ENCODE measurements at places on chromosomes 1 and 21.
A peak's percentile ranks its signal among the peaks of the same experiment; 100 is the strongest.

- no peak for DNase-seq
Measured at GRCh38 chr1:30725450-30726095, 2.2 kb upstream of the MATN1 start.

- no peak for DNase-seq
Measured at GRCh38 chr21:40830836-40831235, 16.1 kb downstream of the DSCAM start.

GRCh38 chr21:26025536-26026512 is 144.7 kb downstream of the APP start:
- DNase-seq = no peak

- DNase-seq = no peak
Measured at GRCh38 chr1:37274486-37274885, 199.9 kb upstream of the ZC3H12A start.

- peak; percentile 15 for DNase-seq
Measured at GRCh38 chr1:152048416-152049009, 11.7 kb upstream of the S100A11 start.

DNA sequence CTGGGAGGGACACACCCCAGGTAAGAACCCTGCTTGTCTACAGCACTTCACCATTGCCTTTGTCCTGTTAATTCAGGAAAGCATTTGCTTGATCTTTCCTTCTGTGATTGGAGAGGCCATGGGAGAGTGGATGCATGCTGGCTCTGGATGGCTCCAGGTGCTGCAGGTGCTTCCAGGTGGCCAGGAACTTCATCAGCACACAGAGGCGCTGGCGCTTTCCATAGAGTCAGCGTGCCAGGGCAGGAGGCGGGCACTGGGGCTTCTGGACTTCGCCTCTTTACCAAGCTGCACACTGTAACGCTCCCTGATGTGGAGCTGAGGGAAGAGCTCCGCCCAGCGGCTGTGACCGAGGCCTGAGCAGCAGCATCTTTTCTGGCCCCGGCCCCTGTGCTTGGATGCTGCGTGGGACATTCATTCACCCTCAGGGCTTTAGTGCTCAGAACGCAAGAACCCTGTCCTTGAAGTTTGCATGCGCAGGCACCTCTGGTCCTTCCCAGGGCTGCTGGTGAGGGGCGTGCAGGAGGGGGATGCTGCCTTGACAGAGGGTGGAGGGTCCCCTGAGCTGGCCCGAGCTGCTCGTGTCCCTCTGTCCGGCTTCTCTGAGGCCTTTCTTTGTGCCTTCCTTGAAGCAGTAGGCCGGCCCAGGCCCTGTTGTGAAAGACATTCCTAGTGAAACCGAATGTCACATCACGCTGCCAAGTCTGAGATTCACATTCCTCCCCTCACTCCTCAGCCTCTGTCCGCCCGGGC is 1.6 kb upstream of the MX2 start:
- DNase-seq = peak; percentile 38

DNA sequence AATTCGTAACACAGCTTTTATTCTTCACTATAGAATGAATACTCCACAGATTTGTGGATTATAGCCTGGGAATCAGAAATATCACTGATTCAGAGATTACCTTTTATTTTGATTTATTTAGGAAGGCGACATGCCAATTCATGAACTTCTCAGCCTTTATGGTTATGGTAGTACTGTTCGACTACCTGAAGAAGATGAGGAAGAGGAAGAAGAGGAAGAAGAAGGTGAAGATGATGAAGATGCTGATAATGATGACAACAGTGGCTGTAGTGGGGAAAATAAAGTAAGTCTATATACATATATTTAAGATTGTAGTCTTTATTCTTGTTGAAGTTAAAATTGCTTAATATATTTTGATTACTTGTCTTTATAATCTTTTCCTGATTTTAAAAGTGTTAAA is 33.1 kb downstream of the MIER1 start:
- DNase-seq = no peak

GRCh38 chr1:229940684-229941083 is 126.4 kb upstream of the GALNT2 start:
- no peak for DNase-seq

DNA sequence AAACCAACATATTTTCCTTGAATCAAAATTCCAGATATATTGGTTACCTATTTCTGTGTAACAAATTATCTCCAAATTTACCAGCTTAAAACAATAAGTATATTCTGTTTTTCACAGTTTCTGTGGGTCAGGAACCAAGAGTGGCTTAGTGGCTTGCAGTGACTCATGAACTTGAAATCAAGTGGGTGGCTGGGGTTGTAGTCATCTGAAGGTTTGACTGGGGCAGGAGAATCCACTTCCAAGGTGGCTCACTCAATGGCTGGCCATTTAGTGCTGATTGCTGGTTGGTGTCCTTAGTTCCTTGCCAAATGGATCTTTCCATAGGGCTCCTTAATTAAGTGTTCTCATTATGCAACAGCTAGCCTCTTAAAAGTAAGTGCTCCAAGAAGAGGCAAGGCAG is 43.8 kb downstream of the ALG14 start:
- no peak for DNase-seq

DNA sequence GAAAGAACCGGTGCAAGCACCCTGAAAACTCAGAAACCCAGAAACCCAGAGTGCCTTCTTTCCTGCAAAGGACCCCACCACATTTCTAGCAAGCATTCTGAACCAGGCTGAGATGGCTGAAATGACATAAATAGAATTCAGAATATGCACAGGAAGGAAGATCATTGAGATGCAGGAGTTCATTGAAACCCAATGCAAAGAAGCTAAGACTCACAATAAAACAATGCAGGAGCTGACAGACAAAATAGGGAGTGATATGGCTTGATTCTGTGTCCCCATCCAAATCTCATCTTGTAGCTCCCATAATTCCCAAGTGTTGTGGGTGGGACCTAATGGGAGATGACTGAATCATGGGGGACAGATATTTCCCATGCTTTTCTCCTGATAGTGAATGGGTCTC is 22.8 kb upstream of the SGIP1 start:
- no peak for DNase-seq

- DNase-seq = no peak
Measured at GRCh38 chr21:31530897-31531705, 128.4 kb upstream of the SOD1 start.

DNA sequence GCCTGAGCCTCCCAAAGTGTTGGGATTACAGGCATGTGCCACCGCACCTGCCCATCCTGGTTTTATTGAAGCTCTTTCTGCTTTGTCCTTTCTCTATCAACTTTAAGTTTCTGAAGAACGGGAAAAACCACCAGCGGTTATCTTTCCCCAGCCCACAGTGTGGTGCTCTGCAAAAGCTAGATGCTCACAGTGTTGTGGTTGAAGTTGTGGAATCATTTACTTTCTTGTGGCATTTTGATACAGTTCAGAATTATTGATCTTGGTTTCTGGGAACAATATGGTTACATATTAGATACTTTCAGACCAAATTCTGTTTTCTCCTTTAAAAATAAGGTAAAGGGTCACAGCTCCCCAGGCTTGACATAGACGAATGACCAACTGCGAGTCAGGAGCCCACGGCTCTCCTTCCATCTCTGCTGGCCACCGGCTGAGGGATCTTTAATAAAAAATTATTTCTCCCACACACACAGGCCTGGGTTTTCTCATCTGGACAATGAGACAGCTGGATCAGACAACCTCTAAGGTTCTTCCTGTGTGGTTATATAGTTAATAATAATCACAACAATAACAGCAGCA is 385.3 kb downstream of the SETD4 start:
- DNase-seq = no peak

GRCh38 chr1:40796939-40797667 is 13.5 kb downstream of the KCNQ4 start:
- no peak for DNase-seq

GRCh38 chr1:183769956-183770815 is 34.7 kb upstream of the RGL1 start:
- no peak for DNase-seq

GRCh38 chr1:23356471-23357137 is 12.5 kb upstream of the HNRNPR start:
- DNase-seq = no peak

GRCh38 chr1:236494586-236495466 is 29.0 kb upstream of the LGALS8 start:
- DNase-seq = peak; percentile 61

DNA sequence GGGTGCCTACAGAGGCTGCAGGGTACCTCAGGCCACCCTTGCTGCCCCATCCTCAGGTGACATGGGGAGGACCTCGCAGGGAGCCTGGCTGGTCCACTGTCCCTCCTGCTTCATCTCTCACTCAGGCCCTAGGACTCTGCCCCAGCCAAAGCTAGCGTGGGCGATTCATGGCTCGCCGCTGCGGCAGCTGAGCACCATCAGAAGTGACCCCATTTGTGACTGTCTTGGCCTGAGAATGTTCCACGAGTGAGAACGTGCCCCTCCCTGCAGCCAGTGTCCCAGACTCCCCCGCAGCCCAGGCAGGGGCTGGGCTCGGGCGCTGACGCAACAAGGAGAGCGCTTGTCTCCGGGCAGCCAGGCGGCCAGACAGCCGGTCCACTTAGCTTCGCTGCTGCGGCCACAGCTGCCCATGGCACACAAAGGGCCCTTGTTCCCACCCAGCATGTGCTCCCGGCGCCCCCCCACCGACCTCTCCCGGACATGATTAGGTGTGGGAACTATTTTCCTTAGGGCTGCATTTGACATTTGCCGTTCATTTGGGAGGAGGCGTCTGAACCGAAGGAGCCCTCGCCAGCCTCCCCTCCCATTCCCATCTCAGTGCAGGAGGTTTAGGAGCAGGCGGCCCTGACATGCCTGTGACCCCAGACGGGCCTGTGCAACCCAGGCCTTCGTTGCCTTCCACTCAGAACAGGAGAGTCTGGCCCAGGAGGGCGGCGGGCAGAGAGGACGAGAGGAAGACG is 19.3 kb upstream of the POFUT2 start:
- DNase-seq = no peak

DNA sequence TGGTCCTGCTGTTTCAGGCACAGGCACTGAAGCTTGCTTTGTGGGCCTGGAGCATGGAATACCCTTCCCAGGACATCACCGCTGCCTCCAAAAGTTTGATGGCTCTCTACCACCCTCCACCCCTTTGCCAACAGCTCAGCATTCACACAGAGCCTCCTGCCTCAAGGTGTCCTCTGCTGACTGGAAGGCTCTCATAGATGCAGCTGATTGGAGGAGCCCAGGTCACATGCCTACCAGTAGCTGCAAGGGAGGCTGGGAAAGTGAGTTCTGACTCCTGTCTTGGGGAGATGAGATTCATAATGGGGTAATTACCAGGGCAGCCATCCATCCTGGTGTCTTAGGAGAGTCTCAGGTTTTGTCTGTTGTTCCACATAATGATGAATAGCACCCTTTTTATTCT is 124.8 kb upstream of the GRIK3 start:
- no peak for DNase-seq

DNA sequence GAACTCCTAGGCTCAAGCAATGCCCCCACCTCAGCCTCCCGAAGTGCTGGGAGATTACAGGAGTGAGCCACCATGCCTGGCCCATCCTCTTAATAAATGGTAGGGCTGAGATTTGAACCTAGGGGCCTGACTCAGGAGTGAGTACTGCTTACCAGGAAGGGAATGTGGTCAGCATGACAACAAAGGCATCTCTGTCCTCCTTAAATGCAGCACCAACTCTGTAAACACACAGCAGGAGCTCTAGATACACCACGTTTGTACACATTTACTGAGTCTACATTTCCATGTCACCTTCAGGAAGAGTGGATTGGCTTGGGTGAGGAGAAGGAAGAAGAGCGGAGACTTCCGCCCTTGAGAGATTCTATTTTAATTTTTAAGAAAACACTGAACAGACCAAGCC is 38.5 kb downstream of the HIVEP3 start:
- no peak for DNase-seq

GRCh38 chr1:23168445-23169194 is at the start of gene LUZP1:
Gene LUZP1 (minus strand): TSS chr1:23168856.
- DNase-seq = peak; percentile 77

DNA sequence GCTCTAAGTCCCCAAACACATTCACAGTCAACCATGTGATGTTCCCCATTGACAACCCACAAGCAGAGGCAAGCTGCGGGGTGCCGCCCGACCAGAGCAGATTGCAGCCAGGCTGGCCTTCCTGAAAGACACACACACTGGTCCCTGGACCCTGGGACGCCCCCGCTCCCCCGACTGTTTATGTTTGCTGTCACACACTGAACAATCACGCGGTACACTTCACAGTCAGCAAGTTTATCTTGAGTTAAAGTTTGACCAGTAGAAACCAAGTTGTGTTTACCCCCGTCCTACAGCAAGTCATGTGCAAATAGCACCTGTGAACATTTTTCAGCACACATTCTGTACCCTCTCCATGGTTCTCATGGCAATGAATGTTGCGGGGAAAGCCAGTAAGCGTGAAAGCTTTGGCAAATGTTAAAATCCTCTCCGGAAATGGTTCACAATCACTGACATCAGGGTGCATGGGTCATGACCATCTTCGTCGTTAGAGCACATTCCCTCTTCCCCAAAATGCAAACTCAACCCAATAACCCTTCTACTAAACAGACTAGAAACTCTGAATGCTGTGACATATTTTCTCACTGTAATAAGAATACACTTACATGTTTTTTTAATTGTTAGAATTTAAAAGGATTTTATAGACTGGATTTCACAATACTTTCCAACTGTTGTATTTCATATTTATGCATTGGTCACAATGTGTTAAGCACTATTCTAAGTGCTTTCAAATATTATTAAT is 33.3 kb upstream of the IRF2BP2 start:
- peak; percentile 67 for DNase-seq

GRCh38 chr1:204566583-204566955 is 50.4 kb downstream of the MDM4 start:
- DNase-seq = no peak

DNA sequence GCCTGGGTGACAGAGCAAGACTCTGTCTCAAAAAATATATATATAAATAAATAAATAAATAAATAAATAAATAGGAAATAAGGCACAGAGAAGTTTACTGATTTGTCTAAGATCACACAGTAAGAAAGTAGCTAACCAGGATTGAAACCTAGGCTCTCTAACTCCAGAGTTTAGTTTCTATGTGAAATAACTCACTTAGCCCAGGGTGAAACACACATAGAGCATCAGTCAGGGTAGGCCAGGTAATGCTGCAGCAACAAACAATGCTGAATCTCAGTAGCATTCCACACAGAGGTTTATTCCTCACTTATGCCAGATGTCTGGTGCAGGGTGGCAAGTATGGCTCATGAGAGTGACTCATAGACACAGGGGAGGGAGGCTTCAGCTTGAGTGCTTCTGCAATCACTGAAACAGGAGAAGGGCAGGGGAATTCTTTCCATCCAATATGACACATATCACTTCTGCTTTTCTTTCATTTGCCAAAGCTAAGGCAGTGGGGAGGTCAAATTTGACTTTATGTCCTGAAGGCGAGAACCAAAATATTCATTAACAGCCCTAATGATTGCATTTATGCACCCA is 37.1 kb upstream of the KANK4 start:
- DNase-seq = no peak

All from HuH-7 (cell line).